ENCODE measurements at places on chromosomes 1 and 21.

GRCh38 chr21:45404730-45405270 lies at the start of gene COL18A1:
COL18A1 (plus strand) TSS chr21:45405165; CDS start chr21:45405231, 66 bp downstream.
- no peak for DNase-seq

DNA sequence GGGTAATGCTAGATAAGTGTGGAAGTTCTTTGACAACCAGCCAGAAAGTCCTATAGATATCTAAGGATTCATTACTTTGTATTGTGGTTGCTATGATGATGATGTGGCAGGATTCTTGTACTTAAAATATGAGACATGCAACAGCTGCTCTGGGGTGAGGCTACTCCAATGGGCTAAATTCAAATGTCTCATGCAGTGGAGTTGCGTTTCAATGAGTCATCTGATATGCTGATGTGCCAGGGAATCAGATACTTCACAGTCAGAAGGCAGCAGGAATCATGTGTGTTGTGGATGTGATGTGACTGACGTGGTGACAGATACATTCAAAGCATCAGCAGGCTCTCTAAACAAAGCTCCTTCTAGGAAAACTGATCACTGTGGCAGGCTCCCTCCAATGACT lies 66.5 kb downstream of the TSEN15 start:
- DNase-seq, result no peak

DNA sequence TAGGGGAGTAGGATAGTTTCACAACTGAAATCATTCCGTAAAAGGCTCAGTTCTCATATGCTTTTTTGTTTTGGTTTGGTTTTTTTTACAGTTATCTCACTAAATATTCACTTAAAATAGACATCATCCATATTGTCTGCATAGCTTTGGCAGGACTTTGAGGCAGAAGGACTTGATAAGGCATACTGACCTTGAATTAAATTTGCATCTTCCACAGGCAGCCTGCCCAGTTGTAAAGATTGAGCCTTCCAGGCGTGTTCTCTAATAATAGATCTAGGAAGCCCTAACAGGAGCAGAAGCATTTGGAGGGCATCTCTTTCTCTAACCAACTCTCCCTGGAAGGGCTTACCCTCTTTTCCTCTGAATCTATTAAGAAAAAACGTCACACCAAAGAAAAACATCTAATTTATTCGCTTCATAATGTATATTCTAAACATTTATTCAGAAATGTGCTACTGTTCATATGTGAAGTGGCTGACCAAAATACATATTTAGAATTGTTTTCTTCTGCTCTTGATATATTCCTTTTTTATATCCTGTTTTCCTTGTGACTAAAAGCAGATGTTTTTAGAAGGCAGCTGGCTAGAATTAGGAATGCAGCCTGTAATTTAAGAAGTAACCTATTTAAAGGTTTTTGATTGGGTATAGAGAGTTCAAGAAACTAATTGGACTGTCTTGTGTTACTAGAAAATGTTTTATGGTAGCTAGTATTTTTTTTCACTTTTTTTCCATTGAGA lies 20.2 kb downstream of the DESI2 start:
- DNase-seq, result no peak

- no peak for DNase-seq
These were observed 1.0 kb downstream of the IQGAP3 start for GRCh38 chr1:156571261-156571852.

DNA sequence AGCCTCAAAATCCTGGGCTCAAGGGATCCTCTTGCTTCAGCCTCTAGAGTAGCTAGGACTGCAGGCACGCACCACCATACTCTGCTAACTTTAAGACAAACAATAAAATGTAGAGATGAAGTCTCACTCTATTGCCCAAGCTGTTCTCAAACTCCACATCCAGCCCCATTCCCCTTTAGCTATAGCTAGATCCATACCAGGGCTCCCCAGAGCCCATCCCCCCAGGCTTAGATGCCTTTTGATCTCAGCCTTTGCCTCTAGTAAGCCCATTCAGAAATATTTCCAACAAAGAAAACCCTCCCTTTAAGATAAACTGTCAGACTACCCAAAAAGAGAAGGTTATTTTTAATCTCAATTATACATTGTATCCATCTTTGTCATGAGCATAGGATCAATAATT lies 325.4 kb downstream of the CHRM3 start:
- no peak for DNase-seq

DNA sequence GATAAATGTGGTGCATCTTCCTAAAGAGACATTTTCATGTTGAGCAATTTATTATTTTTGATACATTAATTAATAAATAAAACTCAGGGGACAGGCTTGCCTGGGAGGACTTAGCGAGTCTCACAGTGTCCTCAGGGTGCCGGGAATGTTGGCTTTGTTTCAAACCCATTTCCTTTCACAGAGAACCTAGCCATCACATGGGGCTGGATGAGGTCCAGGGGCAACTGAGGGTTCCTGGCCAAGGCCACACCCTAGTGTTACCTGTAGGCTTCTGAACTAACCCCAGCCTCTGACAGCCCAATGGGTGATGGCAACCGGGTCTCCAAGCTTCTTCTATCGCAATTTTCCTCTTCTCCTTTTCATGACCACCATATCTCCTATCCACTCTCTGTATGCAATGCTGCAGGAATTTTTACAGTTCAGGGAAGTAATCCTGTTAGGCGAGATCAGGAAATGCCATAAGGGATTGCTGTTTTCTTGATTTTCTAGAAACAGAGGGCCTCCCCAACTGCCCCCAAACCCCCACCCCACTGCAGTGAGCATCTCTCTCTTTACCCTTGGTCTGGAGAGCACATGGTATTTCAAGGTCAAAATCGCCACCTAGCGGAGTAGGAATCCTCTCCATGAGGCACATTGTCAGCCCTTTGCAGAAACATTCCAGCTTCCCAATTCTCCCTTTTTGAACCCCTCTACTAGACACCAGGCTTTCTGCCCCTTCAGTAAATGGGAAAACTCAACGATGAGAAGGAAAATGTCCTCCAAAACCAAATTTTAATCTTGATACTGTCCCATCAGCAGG lies 22.1 kb upstream of the SMYD3 start:
- DNase-seq, result no peak

DNA sequence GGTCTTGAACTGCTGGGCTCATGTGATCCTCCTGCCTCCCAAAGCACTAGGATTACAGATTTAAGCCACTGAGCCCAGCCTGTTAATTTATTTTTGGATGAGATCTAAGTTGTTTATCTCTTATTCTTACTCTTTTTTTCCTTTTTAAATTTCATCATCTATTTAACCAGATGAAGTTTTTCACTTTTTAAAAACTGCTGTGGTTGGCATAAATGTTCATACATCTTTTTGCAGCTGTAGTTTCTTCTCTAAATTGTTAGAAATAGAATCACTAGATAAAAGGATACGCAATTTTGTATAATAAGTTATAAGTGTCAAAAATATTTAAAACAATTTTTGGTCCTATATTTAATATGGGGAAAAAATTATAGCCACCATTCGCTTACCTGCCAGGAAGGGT lies 80.3 kb upstream of the GPR88 start:
- no peak for DNase-seq

DNA sequence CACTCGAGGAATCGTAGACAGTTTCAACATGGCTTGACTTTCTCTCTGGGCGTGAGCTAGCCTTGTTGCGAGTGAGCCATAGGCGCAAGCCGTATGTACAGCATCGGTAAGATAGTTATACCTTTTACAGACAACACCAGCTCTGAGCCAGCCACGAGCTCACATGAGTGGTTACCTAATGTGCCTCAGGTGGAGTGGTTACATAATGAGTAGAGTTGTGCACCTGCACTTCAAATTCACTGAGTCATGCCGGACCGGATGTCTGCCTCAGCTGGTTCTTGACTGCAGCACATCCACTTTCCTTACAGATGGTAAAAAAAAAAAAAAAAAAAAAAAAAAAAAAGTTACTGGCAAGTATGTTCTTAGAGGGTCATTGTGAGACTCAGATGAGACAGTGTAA lies 360.4 kb upstream of the NR5A2 start:
- no peak for DNase-seq

GRCh38 chr1:225532240-225532944 lies 104.6 kb upstream of the LBR start:
- DNase-seq, result no peak

DNA sequence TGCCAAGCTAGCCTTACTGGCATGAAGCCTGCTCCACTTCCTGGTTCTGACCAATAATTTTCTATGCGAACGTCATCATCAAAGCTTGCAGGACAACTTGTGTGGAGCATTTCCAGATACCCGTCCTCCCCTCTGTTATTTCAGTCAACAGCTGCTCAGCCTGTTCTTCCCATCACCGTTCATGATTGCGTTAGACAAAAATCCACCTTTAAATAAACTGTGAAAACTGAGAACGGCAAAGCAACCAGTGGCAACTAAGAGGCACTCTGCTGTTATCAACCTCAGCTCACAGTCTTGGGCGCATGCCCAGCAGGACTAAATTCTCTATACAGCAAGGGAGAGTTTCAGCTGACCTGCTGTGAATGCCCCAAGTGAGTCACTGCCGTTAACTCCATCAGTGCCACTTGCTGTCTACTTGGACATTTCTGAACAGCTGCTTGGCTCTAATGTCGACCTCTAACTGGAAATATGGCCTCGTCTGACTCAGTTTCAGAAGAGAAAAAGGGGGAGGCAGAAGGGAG lies 207.4 kb upstream of the RUNX1 start:
- DNase-seq, result no peak
